NCI-H2171 treated with DMSO at 0.1 percent for 48 hours (cell line): ENCODE measurements at places on chromosomes 5 and 9.

GRCh38 chr5:72908664-72909063 is 47.2 kb upstream of the FCHO2 start:
- DNase-seq: peak; percentile 5

- DNase-seq: no peak
Measured at GRCh38 chr9:117083559-117083958, 331.3 kb downstream of the ASTN2 start.

DNA sequence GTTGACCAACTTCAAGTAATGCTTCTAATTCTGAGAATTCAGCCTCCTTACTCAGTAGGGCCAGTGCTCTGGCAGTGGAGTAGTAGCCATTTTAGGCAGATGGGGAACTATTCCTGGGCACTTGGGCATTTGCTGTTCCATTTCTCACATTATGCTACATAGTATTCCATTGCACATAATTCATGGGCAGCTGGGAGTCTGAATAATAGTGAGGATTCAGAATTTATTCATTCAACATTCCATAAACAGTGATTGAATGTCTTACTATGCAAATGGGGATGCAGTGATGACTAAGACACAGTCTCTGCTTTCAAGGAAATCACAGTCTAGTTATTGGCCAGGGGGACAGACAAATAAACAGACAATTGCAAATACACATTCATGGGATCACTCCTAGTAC is 301.0 kb upstream of the KCNN2 start:
- DNase-seq: no peak

DNA sequence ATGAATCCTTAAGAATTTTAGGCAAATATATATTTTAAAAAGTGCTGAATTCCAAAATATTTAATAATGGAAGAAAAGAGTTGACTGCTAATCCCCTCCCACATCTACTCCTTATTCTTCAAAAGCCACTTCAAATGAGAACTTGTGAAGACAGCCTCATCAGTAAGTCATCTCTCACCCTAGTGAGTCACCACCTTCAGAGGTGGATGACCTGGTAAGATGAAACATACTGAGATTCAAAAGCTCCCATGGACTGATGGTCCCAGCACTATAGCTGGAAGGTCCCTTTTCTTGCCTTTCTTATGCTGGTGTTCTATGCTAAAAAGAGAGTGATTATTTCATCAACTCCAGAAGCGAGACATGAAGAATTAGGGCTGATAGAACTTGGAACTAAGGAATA is 37.8 kb upstream of the SPDL1 start:
- DNase-seq: no peak

GRCh38 chr5:170070556-170071412 is 34.9 kb upstream of the FOXI1 start:
- no peak for DNase-seq

DNA sequence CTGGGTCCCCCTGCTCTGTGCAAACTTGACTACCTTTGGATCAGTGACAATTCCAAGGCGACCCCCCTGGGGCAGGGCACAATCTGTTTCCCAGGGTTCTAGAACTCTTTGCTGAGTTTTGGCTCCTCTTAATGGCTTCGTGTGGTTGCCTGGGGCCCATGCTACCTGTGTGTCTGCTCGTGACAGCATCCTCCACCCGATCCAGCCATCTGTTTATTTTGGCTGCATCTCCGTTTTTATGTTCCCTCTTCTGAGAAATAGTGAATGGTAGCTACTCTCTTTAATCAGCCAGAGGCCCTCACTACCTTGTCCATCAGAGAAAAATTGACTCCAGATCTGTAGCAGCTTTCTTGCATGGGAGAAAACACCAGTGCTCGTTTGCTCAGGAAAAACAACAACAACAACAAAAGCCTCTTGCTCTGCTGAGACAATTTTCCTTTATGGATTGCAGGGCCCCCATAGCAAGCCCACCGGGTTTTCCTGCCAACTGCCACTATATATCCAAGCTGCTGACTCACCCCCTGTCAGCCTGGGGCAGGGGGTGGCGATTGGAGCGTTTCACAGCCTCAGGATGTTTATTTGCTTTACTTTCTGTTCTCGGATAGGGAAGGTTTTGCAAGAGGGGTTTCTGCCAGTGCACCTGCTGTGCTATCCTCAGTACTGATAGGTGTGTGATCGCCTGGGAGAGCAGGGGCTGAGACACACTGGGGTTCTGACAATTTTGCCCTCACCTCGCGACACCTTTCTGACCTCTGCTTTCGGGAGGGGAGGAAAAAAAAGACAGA is 607.8 kb downstream of the BNC2 start:
- peak; percentile 81 for DNase-seq
